ENCODE measurements at places on chromosomes 6 and 20.
A peak's percentile ranks its signal among the peaks of the same experiment; 100 is the strongest.

DNA sequence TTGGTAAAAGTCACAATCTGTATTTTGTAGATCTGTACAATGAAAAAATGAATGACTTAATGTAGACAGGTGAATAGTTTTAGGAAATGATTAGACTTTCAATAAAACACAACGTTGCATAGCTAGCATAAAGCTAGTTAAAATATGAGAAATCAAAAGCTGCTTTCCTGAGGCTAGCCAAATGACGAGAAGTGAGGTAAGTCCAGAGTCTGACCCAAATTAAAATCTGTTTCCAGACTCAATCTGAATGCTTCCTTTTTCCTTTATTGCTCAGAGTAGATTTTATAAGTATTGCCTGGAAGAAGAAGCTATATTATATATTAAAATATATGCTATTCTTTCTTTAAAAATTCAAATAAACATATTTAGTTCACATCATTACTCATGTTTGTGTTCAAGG is 615.4 kb downstream of the CD109 start:
- H3K4me3 ChIP-seq = no peak overlapping the region
- no peak for DNase-seq
- no peak overlapping the region for H3K27ac ChIP-seq
- no peaks in the 10 kb centered on the region for H3K36me3 ChIP-seq
- no peaks in the 10 kb centered on the region for H3K27me3 ChIP-seq

- no peak for DNase-seq
- no peaks in the 10 kb centered on the region for H3K36me3 ChIP-seq
- H3K4me1 ChIP-seq = no peaks in the 10 kb centered on the region
- no peak overlapping the region for H3K4me3 ChIP-seq
- no peak overlapping the region for H3K27ac ChIP-seq
- H3K27me3 ChIP-seq = no peaks in the 10 kb centered on the region
Observed at GRCh38 chr6:160429620-160429895, 81.4 kb downstream of the SLC22A3 start.

DNA sequence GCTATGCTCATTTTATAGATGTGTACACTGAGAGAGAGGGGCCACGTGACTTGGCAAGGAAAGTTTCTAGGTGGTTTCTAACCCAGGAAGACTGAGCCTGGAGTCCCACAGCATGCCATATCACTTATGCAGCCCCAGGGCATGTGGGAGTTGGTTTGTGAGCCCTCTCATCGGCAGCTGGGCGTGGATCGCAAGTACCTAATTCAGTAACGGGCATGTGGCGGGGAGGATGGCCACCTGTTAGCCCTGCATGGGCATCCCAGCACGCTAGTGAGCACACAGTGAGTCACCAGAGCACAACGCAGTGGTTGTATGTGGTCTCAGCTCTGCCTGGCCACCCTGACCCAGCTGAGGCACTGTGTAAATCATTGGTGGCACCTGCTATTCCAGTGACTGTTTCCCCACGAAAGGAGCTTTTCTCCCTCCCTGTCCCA is 88.3 kb downstream of the NINL start:
- DNase-seq = no peak
- no peak overlapping the region for H3K27ac ChIP-seq
- no peaks in the 10 kb centered on the region for H3K4me1 ChIP-seq
- no peak overlapping the region for H3K4me3 ChIP-seq

DNA sequence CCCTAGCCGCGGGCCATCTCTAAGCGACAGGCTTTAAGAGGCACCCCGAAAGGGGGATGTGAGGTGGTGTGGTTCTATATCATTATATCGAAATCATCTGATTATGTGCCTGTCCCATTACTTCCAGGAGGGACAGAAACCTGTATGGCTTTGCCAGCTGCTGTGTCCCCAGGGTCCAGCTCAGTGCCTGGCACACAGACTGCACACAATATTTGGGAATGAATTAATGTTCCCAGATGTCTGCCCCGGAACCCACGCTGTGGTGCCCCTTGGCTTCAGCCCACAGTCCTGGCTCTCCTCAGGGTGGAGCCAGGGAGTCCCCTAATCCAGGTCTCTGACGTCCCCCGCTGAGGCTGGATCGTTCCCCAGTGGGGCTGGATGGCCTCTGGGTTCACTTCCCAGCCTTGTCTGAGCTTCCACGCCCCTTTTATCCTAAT is 8.9 kb upstream of the AHCY start:
- H3K27me3 ChIP-seq = peaks cover 19% of the 10 kb centered on the region
- no peak overlapping the region for H3K4me3 ChIP-seq
- no peak overlapping the region for H3K27ac ChIP-seq
- H3K36me3 ChIP-seq = no peaks in the 10 kb centered on the region
- no peak for DNase-seq

DNA sequence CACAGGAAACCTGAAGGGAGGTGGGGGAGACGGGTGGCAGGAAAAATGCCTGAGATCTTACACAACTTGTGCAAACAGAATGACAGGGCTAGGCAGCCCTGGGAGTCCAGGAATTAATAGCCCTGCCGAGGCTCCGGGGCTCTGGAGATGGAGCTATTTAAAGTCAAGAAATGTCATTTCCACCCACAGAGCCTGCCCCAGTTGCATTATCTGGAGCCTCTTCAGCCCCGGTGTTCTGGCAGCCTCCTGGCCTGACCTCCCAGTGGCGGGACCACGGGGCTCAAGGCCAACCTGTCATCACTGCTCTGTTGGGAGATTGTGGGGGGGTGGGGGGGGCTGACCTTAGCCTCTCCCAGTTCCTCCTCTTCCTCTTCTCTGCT is 28.5 kb upstream of the SCUBE3 start:
- peaks cover 10% of the 10 kb centered on the region for H3K4me1 ChIP-seq
- no peak overlapping the region for H3K27ac ChIP-seq
- H3K4me3 ChIP-seq = no peak overlapping the region
- no peak for DNase-seq
- H3K27me3 ChIP-seq = peaks cover 12% of the 10 kb centered on the region

DNA sequence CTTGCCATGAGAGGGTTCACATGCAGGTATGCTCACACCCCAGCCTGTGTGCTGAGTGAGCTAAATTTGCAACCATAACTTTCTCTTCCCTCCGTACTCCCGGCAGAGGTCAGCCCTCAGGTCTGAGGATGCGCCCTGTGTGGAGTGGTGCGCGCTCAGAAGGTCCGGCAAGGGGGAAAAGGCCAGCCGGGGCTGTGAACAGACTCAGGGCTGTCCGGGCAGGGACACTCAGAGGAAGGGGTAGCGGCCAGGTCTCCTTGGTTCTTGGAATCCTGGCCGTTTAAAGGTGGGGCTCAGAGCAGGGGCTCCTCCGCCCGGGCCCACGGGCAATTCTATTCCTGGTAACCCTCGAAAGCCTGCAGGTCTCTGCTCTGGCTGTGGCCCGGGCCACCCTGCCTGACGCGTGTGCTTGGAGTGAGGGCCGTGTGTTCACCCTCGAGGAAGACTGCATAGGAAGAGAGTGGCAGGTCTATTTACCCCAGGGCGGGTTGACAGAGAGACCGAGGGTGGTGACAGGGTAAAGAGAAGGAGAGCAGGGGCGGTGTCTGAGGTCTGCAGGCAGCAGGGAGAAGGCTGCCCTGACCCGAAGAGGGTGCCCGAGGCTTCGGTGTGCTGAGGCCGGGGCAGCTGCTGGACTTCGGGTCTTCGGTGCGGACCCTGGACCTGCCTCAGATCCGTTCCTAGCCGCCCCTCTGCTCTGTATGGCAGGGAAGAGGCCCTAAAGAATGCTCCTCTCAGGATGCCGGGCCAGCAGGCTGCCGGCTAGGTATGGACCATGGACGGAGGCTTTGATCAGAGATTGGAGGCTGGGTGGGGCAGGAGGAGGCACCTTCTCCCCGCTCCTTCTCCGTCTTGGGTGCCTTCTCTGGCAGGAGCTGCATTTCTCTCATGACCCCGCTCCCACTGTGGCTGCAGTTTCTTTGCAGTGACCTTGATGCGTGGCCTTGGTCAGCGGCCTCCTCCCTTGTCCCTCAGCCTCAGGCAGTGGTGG is 131.1 kb upstream of the ARMC2 start:
- no peak overlapping the region for H3K4me3 ChIP-seq
- H3K27me3 ChIP-seq = no peaks in the 10 kb centered on the region
- no peaks in the 10 kb centered on the region for H3K36me3 ChIP-seq
- DNase-seq = no peak
- no peak overlapping the region for H3K27ac ChIP-seq

DNA sequence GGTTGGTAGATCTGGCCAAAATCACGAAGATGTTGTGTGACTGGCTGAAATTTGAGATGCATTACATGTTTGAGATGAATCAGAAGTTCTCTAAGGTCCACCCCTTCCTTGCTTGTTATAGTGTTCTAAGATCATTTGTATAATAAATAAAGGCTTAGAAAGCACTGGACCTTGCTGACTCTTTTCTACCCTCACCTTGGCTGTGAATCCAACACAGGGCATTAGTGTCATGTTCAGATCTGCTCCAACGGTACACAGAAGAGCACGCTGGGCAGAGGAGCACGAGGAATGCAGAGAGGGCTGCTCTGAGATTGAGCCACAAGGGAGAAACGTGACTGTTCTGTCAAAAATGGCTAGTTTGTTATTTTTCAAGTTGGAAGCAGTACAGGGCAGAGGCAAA is 169.5 kb upstream of the HDAC2 start:
- DNase-seq = no peak
- H3K36me3 ChIP-seq = no peaks in the 10 kb centered on the region
- no peaks in the 10 kb centered on the region for H3K4me1 ChIP-seq

- H3K36me3 ChIP-seq = no peaks in the 10 kb centered on the region
- no peaks in the 10 kb centered on the region for H3K27me3 ChIP-seq
- DNase-seq = peak; percentile 62
- H3K27ac ChIP-seq = no peak overlapping the region
- H3K4me3 ChIP-seq = no peak overlapping the region
Observed at GRCh38 chr20:23097636-23098580, 11.8 kb upstream of the CD93 start.

GRCh38 chr20:35306931-35307517 is 14.8 kb upstream of the FAM83C start:
- no peak overlapping the region for H3K27ac ChIP-seq
- H3K36me3 ChIP-seq = peaks cover 3% of the 10 kb centered on the region
- H3K27me3 ChIP-seq = no peaks in the 10 kb centered on the region
- no peak overlapping the region for H3K4me3 ChIP-seq

DNA sequence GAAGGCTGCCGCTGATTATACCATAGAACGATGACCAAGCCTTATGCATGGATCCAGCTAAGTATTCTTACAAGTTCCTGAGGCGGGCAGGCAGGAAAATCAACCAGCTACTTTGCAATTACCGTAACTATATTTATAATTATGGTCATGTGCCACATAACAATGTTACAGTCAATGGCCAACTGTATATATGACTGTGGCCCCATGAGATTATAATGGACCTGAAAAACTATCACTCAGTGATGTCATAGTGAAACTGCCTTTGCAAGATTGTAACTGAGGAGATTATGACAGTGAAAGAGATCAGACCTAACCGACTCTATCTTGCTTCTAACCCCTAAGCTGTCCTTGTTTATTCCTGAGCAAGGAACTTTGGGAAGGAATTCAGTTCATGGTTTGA is 33.1 kb upstream of the FAM135A start:
- H3K4me3 ChIP-seq = no peak overlapping the region
- H3K4me1 ChIP-seq = no peaks in the 10 kb centered on the region
- no peak for DNase-seq
- no peak overlapping the region for H3K27ac ChIP-seq
- peaks cover 2% of the 10 kb centered on the region for H3K27me3 ChIP-seq

DNA sequence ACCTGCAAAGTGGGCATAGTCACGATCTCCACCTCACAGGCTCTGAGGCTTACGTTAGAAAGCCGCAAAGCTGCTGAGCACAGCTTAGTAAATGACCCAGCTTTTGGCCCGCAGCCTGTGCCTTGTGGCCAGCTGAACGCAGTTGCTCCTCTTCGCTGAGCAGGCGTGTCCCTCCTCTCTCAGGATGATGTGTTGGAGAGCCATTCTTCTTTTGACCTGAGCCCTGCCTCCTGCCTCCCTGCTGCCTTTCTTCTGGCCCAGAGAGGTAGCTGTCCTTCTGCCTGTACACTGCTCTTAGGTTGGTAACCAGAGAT is 47.6 kb upstream of the MYL9 start:
- peaks cover 30% of the 10 kb centered on the region for H3K4me1 ChIP-seq
- peaks cover 22% of the 10 kb centered on the region for H3K36me3 ChIP-seq
- no peak overlapping the region for H3K4me3 ChIP-seq
- H3K27ac ChIP-seq = no peak overlapping the region
- no peak for DNase-seq
- no peaks in the 10 kb centered on the region for H3K27me3 ChIP-seq

Measured in spleen (tissue), 13 donors.